ENCODE measurements at places on chromosomes 4 and X.

DNA sequence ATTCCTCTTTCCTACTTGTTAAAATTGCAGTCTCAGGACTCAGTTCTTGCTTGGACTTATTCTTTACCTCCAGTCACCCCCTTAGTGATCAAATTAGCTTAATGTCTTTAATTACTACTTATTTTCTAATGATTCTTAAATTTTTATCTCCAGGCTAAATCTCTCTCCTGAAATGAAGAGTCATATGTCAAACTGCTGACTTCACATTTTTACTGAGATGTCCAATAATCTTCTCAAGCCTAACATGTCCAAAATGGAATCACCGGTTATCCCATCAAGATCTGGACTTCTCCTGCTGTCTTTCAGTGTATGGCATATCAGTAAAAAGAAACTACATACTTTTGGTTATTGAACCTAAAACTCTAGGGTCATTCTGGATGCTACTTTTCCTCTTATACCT is 332.3 kb upstream of the HTR2C start:
- DNase-seq: no peak

DNA sequence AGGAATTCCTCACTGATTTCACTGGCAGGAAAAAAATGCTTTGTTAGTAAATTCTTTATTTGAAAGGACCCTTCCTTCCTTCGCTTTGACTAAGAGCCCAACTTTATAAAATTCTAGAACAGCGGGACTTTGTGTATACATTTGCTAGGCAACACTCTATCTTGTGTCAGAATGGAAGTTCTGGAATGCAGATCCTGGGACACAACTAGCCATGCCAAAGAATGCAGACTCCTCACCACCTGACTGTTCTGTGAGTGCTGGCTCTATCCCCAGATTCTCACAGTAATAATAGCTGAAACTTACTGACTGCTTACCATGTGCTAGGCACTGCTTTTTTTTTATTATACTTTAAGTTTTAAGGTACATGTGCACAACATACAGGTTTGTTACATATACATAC is 73.3 kb upstream of the ZDHHC15 start:
- DNase-seq: no peak

- DNase-seq: peak; percentile 37
These were observed 56.8 kb downstream of the TAPT1 start for GRCh38 chr4:16169490-16169889.

DNA sequence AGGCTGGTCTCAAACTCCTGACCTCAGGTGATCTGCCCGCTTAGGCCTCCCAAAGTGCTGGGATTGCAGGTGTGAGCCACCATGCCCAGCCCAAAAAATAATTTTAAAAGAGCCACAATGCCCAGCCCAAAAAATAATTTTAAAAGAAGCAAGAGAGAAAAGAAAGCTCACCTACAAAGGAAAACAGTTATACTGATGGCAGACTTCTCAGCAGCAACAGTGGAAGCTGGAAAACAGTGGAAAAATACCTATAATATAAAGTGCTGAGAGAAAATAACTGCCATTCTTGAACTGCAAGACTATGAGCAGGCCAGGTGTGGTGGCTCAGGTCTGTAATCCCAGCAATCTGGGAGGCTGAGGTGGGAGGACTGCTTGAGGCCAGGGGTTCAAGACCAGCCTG is 13.3 kb upstream of the HMGB2 start:
- no peak for DNase-seq

DNA sequence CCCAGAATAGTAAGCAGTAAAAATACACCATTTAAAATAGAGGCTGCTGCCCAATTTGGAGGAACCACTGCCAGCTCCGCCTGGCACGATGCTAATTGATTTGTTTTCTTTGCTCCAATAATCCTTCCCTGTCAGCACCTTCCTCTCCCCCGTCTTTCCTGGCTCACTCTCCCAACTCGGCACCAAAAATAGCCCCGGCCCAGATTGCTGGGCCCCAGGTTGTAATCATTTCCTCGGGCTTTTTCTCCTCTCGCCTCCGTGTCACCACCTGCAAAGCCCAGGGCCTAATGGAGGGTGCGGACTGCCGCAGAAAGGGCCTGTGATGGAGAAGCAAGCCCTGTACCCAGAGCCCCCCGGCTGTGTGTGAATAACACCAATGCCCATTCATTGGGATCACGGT is 197.6 kb upstream of the PSAPL1 start:
- no peak for DNase-seq

DNA sequence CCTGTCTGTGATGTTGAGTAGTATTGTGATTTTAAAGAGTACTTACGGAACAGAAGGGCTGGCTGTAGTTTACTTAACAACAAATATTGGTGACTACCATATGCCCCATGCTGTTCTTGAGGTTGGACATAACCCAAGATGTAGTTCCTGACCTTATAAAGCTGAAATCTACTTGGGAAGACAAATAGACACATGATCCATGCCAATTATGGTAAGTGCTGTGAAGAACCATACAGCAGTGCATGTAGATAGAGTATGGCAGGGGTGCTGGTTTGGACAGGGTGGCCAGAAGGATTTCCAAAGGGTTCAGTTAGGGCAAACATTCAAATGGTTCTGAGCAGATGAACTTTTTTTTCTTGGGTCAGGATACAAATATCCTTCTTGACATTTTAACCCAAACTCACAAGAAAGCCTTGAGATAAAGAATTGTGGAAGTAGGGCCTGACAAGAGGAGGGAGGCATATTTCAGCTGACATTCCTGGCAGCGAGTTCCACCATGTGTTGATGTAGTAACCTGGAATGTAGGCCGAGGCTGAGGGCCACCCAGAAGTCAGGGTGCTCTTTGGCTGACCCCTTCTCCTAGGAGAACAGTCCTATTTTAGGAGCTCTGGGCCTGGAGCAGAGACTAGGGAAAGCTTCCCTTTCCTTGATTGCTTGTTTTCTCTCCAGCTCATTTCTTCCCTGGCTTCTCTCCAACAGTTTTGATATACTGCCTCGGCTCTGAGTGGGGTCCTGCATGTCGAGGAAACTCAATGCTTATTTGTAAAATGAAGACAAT is 74.2 kb downstream of the FREM3 start:
- peak; percentile 79 for DNase-seq

GRCh38 chr4:88244816-88245579 is 39.4 kb downstream of the PPM1K start:
- no peak for DNase-seq

DNA sequence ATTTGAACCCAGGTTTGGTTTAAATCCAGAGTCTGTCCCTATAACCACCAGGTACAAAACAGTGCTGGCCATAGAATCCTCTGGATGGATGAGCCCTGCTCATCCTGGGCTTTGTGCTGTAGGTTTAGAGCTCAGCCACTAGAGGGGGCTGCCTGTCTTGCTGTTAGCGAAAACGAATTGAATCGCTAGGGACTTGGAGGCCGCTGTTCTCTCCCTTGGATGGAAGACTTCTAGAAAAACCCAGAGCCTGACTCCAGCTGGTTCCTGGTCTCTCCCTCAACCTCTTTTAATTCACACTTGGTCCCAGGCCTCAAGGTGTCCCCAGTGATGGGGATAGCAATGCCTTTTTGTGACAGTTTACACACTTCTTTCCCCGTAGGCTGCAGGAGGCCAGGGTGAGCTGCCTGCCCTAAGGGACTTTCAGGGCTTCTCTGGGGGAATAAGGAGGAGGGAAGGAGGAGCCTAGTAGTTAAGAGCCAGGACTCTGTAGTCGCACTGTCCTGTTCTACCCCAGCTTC is 8.7 kb downstream of the RIPPLY1 start:
- DNase-seq: peak; percentile 57

- no peak for DNase-seq
These were observed 3.3 kb downstream of the XPNPEP2 start for GRCh38 chrX:129741880-129742758.

DNA sequence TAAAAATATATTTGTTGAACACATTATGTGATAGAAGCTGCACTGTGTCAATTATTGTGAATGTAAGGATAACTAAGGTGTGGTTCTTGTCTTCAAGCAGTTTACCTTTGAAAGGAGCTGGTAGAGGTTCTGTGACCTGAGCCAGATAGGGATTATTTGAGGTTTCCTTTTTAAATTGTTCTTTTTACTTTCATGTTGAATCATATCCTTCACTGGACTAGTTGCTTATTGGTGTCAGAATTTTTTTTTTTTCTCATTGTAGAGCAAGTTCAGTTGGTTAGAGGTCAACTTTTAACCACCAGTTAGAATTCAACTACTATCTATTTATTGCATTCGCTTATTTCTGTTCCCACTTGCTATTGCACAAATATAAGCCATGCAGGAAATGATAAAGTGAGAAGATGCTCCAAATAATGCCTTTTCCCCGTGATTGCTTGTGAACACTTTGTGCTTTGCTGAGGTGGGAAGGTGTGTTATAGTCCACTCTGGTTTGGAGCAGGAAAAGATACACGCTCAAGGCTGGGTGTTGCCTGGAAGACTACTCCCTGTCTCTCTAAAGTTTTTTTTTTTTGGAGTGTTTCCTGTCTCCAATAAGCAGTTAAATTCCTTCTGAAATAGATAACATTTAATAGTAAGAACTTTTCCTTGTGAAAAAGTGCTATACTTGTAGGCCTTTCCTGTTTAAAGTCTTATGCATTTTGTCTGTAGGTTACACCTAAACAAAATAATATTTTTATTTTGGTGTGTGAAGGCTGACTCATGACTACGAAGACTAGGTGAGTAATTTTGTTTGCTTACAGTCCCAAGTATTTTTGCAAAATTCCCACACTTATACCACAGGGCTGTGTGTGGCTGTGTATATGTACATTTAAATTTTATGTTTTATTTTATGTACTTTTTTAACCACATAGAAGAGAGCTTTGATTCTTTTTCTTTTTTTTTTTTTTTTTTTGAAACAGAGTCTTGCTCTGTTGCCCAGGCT is 83.8 kb upstream of the LCORL start:
- DNase-seq: peak; percentile 57

GRCh38 chrX:110046971-110047370 is 44.1 kb downstream of the TMEM164 start:
- DNase-seq: no peak
